AG08395 (cell line): ENCODE measurements at places on chromosomes 6 and 20.
A peak's percentile ranks its signal among the peaks of the same experiment; 100 is the strongest.

DNA sequence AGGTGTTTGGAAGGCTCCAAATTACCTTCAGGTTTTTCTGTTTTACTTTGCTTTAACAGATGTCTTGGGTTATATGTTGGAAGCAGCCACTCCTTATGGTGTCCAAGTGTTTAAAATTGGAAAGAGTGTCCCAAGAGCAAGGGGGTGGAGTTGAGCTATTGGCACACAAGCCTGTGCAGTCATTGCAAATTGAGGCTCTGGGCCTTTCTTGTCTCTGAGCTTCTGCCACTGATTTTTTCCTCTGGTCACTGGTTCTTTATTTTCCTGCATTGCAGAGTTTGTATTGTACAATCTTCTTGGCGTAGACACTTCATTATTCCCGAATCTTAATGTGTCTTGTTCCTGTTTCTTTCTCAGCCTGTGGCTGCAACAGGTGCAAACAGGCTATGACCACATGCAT, 598.8 kb downstream of the RNF144B start:
- DNase-seq = no peak

DNA sequence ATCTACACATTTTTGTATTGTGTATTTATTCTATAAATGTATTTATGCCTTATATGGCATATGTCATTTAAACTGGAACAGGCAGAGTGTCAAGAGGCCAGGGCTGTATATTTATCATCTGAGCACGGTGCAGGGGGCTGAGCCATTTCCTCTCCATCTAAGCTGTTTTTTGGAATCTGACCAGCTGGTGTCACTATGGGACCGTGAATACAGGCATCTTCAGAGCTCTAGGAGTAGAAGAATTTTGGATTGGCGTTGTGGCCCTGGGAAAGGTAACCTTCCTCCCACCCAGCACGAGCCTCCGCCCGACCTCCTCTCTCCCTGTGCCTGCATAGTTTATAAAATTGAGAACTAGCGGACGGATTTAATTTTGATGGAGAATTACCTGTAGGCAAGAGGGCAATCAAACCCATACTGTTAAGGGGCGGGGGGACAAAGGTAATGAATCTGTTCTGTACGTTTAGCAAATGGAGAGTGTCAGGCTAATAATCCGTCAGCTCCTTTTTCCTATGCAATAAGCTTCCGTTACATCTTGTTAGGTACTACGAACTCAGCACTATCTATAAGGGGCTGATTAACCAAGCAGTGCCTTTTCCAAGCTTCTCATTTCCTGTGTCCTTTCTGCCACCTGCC, 29.0 kb upstream of the EEF1E1 start:
- DNase-seq = peak; percentile 77

- DNase-seq = no peak
These were observed 496.0 kb upstream of the ADGRB3 start for GRCh38 chr6:68139130-68139529.

- DNase-seq = no peak
These were observed 54.2 kb downstream of the TRAM2 start for GRCh38 chr6:52522655-52523054.

DNA sequence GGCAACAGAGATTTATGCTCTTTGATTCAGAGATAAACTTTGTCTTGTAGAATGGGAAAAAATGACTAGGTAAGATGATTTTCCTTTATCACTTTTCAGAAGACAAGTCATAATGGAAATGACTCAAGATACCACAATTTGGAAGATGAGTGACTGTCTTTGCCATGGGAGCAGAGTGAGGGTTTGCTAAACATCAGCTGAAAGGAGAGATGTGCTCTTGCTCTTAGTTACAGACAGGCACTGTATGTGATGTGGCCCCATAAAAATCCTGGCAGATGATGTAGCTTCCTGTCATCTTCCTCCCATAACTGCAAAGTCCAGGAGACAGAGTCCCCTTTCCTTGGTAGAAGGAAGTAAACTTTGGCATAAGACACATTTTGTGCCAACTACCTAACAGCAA, 47.6 kb downstream of the BACH2 start:
- DNase-seq = no peak

- no peak for DNase-seq
These were observed 18.8 kb downstream of the RTF2 start for GRCh38 chr20:56487216-56487615.

DNA sequence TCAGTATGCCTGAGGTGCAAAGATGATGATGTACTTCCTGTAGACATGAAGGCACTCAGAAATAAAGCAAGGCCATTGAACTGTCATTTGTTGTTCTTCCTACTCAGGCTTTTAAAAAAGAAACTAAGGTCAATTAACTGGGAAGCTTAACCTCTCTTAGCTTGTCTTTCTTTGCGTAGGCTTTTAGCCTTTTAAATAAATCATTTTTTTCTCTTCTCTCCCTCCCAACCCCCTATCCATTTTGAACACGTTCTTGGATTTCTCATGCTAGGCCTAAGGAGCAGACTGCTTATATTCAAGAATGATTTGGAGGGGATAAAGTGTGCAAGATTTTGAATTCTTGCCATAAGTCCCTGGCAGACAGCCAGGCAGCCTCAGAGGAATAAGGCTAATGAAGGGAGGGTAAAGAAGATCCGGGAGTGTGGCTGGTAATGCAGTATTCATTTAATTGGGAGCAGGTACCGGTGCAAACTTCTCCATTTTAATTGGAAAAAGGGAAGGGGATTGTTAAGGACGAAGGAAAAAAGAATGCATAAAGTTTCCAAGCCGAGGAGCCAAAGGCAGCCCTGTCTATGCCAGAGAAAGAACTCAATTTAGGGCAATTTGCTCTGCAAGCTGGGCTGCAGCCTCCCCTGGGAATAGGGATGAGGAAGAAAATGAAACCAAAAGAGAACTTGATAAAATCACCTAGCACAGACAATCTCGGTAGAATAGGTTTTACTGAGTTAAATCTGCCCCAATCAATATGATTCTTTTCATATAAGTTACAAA, 343.8 kb upstream of the MMS22L start:
- peak; percentile 29 for DNase-seq

- DNase-seq = no peak
These were observed 27.8 kb upstream of the PKHD1 start for GRCh38 chr6:52115145-52115741.

DNA sequence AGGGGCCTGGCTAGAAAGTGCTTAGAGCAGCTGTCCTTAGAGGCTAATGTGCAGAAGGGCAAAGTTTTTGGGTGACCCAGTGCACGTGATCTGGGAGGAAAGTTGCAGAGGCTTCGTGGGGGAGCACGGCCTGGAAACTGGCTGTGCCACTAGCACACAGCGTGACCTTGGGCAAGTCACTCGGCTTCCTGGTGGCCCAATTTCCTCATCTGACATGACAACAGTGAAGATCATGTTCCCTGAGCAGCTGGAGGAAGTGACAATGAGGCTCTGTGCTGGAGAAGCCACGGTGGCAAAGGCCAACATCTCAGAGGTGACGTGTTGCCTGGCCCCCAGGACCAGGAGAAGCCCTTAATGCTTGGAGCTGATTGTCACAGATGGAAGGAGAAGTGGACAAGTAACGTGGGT, 99.5 kb downstream of the FOXC1 start:
- no peak for DNase-seq

GRCh38 chr6:61586934-61587537, 699.0 kb downstream of the KHDRBS2 start:
- no peak for DNase-seq

- no peak for DNase-seq
These were observed 38.6 kb downstream of the ZHX3 start for GRCh38 chr20:41278936-41279335.

DNA sequence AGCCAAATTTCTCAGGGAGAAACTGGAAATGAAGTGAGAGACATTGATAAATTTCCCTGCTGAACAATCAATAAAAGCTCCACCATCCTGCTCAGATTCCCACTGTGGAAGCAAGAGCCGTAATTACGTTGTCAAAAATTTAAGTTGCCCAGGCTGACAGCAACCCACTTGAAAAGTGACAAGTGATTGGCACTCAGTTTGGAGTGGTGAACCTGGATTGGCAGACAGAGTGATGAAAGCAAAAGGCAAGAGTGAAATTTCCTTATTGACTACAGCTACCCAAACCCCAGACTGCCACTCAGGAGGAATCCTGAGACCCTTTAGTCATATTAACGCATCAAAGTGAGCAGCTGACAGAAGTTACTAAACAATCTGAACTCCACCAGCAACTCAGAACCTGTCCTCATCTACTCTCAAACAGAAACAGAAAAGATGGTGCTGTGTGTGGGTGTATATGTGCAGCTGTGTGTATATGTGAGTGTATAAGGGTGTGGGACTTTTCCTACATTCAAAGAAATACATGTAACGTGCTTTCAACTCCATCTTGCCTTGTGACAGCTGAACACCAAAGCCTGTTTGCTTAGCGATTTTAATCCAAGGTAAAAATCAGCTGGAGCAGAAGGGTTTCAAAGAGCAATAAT, 157.4 kb downstream of the PKHD1 start:
- no peak for DNase-seq

DNA sequence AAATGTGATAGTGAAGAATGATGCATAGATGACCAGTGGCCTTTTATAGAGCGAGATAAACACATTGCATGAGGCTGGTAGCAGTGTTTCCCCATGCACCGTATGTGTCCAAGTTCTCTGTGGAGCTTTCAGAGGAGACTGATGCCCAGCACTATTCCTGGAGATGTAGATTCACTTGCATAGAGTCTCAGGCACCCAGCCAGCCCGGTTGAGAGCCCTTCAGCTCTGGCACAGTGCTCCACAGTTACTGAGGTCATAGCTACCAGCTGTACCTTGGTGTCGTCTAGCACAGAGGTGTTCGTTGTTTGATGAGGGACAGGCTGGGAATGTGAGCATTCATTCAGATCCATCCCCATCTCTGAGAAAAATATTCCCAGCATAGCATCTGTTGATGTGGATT, 328.9 kb downstream of the FARS2 start:
- no peak for DNase-seq

GRCh38 chr6:159168536-159169192, 536 bp upstream of the FNDC1 start:
- DNase-seq = peak; percentile 76

DNA sequence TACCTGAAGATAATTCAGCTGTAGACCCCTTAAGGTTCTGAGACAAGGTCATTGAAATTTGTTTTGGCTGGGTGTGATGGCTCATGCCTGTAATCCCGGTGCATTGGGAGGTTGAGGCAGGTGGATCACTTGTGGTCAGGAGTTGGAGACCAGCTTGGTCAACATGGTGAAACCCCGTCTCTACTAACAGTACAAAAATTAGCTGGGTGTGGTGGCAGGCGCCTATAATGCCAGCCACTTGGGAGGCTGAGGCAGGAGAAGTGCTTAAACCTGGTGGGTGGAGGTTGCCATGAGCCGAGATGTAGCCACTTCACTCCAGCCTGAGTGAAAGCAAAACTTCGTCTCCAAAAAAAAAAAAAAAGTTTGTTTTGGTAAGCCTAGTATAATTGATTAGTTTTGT, 11.0 kb downstream of the SRSF3 start:
- no peak for DNase-seq

DNA sequence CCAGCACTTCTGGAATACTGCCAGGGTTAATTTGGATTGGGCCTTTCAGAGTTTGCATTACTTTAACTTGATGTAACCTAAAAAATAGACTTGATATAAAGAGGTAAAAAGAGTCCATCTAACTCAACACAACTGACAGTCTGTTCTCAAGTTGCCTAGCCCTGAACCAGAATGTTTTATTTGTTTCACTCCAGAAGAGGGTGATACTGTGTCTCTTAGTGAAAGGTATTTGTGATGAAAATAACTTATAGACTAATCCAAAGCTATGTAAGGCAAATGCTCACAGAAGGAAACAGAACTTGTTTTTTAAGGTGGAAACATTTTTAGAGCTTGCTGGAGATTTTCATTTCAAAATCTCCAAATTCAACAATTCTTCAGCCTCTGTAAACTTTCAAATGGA, 469.1 kb upstream of the RUNX2 start:
- no peak for DNase-seq

DNA sequence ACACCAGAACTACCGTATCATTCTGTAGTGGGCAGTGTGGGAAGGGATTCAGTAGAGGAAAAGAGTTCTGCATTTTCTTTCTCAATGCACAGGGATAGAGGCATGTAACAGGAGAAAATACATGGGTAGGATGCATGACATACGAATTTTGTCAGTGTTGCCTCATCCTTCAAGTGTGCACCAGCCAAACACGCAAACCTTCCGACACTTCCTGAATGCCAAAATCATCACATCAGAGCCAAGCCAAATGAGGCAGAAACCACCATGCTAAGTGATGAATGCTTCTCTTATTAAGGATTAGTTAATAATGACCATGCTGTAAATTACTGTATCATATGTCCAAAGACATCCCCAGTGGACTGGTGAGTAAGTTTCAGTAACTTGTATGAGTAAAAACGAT, 27.3 kb downstream of the RAMACL start:
- no peak for DNase-seq

- no peak for DNase-seq
These were observed 6.1 kb upstream of the NSFL1C start for GRCh38 chr20:1472556-1473245.

GRCh38 chr6:162863821-162864220, 136.0 kb downstream of the PACRG start:
- no peak for DNase-seq

GRCh38 chr6:90537027-90537426, 49.8 kb downstream of the MAP3K7 start:
- peak; percentile 15 for DNase-seq

GRCh38 chr6:163731215-163732013, 316.9 kb downstream of the QKI start:
- no peak for DNase-seq

DNA sequence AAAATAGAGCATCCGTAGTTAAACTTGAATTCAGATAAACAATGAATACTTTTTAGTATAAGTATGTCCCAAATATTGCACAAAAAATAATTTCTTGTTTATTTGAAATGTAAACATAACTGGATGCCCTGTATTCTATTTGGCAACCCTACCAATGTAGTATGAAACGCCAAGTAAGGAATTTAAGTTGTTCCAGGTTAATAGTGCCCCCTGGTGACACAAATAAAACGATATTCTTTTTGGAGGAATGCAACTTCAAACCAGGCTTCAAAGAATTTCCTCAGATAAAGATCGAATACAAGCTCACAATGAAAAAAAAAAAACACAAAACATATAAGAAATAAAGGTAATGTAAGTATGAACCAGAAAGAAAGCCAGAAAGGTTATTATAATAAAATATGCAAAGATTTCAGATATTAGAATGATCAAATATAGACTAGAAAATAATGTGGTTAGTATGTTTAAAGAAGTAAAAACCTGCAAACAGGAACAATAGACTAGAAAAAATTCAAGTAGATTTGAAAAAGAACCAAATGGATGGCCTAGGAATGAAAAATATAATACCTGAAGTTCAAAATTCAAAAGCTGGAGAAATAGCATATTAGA, 18.4 kb upstream of the AKAP7 start:
- peak; percentile 53 for DNase-seq

- DNase-seq = no peak
These were observed 103.6 kb upstream of the BMP2 start for GRCh38 chr20:6663751-6664388.

- no peak for DNase-seq
These were observed 459.7 kb downstream of the MMUT start for GRCh38 chr6:49003348-49003747.
